GM06990 (cell line): ENCODE measurements at places on chromosomes 4 and X.
A peak's percentile ranks its signal among the peaks of the same experiment; 100 is the strongest.

DNA sequence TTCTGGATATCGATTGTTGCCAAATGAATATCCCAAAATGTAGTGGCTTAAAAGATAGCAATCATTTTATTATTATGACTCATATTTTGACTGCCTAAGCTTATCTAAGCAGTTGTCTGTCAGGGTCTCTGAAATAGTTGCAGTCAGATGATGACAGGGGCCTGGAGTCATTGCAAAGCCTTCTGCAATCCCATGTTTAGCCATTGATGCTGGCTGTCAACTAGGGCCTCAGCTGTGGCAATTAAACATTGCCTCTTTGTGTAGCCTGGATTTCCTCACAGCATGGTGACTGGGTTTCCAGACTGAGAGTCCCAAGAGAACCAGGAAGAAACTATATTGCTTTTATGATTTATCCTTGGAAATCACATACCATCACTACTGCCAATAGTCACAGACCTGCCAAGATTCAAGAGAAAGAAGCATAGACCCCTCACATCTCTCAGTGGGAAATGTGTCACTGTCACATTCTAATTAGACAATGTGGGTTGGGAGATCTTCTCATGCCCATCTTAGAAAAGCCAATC, 227.3 kb upstream of the NOCT start:
- DNase-seq = no peak

GRCh38 chr4:155430895-155431795, 54.4 kb upstream of the MAP9 start:
- no peak for DNase-seq

DNA sequence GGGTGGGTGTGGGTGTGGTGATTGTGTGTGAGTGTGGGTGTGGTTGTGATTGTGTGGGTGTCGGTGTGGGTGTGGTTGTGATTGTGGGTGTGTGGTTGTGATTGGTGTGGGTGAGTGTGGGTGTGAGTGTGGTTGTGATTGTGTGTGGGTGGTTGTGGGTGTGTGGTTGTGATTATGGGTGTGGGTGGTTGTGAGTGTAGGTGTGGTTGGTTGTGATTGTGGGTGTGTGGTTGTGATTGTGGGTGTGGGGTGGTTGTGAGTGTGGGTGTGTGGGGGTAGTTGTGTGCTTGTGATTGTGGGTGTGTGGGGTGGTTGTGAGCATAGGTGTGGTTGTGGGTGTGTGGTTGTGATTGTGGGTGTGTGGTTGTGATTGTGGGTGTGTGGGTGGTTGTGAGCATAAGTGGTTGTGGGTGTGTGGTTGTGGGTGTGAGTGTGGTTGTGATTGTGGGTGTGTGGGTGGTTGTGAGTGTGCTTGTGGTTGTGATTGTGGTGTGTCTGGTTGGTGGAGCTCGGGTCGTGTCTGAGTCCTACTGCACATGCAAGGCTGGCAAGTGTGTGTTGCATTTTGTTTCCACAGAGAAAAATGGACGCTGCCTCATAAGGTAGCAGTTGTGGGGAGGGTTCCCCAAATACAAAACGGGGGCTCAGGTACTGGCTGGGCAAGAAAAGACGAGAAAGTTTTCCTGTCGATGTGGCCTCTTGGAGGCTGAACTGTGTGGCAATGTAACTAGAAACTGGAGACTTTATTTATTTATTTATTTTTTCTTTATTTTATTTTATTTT, 116.7 kb downstream of the UBE2K start:
- DNase-seq = peak; percentile 16

- DNase-seq = no peak
These were observed 138.8 kb downstream of the CPZ start for GRCh38 chr4:8731364-8731763.

DNA sequence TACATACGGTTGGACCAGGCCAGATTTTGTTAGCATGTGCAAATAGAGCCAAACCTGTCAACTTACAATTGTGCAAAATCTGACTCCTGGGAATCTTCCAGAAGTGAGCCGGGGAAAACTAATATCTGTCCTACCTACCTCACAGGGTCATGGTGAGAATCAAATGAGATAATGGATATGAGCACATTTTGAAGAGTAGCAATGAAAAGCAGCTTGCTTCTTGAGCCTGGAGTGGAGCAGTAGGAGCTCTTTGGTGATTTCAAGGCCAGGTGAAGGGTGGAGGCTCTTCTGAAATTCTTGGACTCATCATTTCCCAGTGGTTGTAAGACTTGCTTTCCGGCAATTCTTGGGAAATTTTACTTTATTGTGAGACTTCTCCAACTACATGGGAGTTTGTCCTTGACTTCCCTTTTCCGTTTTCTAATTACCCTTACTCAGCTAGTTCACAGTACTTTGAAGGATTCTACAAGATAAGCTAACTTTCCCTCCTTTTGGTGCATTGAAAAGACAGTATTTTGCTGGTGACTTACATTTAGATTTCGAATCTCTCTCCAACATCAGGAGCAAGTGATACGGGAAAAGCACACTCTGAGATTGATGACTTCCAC, 12.2 kb downstream of the PLAC1 start:
- no peak for DNase-seq

- DNase-seq = no peak
These were observed 8.7 kb downstream of the DKK2 start for GRCh38 chr4:107027379-107027778.

GRCh38 chr4:48252313-48252712, 17.3 kb downstream of the TEC start:
- DNase-seq = no peak
